ENCODE measurements at places on chromosomes 2 and 18. TPM values are rescaled to one million over a fixed set of nuclear protein-coding genes. Genes with fewer than 3 reads are reported as not detected.
A peak's percentile ranks its signal among the peaks of the same experiment; 100 is the strongest.

The MXD1 gene
- 3.5 TPM for total RNA-seq

DNA sequence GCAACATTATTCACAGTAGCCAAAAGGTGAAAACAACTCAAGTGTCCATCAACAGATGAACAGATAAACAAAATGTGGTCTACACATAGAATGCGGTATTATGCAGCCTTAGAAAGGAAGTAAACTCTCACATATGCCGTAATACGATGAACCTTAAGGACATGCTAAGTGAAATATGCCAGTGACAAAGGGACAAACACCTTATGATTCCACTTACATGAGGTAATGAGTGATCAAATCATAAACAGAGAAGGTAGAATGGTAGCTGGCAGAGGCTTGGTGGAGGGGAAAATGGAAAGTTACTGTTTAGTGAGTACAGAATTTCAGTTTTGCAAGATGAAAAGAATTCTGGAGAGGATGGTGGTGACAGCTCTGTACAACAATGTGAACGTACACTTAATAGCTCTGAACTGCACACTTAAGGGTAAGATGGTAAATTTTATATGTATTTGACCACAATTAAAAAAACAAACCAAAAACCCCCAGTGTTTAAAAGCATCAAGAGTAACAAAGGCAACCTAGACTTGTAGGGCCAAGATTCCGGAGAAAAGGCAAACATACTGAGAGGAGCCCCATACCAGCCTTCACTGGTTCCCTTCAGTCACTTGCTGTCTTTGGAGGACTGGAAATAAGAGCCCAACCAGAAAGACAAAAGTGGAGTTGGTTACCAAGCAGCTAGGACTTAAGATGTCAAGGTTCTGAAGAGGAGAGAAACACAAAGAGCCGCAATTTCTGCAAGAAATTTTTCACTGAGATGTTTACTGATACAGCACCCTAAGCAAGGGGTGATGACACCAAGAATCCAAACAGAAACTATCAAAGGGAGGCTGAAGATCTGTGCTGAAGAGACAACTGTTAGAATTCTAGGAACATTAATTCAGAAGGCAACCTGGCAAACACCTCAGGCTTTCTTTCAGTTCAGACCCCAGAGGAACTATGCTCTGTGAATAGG lies 61.3 kb downstream of the CUL3 start:
- DNase-seq = no peak

The SDC1 gene
- total RNA-seq = 0.41 TPM

DNA sequence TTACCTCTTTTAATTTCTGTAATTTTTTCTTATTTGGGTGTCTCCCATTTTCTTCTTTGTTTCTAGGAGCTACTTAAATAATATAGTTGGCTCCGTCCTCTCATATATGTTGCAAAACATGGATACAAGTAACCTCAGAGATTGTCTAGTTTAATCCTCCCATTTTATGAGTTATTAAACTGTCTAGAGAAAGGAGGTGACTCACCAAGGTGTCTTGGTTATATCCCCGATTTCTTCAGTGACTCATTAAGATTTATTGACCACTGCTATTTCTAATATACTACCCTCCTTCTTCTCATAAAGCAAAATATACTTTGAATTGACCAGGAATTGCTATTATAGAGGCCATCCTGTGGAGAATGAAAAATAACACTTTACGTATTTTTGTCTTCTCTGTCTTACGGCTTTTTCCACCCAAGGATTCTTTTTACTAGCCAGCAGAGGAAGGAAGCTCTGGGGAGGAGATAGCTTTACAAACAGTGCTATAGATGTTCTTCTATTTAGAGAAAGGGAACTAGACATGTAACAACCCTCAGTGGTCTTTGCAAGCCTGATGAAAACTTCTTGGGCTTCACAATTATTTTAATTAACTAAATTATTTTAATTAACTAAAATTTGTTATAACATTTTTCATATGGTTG lies 300.4 kb upstream of the TNP1 start:
- no peak for DNase-seq

GRCh38 chr2:100982431-100982861 lies 19.6 kb upstream of the RPL31 start:
- no peak for DNase-seq

GRCh38 chr2:190511104-190511503 lies 23.4 kb downstream of the NEMP2 start:
- DNase-seq = no peak

The CHST9 gene
- total RNA-seq = 2.0 TPM

The GALNT13 gene
- 0.19 TPM for total RNA-seq

The SANBR gene
- 6.8 TPM for total RNA-seq

DNA sequence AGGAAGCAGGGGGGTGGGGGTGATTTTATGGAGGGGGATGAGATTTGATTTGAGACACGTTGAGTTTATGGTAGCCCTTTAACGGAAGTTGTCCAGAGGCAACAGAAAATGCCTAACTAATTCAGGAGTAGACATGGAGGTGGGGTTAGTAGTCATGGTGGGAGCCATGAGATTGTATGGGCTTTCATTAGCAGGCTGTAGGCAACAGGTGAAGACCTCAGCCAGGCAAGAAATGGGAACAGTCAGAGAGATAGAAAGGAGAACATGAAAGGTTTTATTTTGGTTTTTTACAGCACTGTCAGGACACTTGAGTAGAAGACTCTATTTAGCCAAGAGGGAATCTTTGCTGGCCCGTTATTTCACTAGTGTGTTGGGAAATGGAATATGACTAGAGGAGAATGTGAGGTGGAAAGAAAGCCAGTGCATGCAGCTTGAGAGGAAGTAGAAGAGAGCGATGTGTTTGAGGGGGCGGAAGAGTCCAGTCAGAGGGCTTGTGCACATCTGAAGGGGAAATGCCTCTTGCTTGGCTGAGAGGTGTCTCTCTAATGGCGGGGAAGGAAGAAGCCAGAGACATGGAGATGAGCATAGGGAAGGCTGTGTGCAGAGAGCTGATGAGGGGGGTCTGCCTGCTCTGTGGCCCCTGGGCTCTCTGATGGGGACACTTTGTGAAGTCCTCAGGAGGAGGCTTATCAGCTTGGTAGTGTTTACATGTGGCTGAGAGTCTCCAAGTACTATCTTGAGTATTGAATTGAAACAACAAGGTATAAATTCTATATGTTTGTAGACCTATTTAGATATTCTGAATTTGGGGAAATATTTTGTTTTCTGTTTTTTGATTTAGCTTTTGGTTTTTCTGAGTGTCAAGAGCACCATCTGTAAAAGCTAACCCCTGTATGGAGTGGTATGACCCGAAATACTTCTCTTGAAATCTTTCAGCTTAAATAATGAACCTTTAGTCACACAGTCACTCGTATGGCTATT lies 66.9 kb upstream of the ITM2C start:
- no peak for DNase-seq

DNA sequence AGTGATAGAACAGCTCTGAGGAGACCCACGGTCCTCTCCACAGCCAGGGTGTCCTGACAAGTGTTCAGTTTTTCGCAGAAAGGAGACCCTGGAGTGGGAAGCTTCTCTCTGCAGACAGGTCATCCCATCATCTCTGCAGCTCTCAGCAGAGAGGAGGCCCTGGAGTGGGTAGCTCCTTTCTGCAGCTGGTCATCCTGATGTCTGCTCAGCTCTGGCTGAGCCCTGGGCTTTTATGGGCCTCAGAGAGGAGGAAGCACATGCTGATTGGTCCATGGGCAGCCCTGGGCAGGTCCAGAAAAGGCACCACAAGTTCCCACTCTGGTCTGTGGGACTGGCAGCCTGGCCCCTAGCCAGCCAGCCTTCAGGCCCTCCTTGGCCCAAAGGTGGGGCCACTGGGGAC lies 72.3 kb upstream of the ST3GAL5 start:
- no peak for DNase-seq

DNA sequence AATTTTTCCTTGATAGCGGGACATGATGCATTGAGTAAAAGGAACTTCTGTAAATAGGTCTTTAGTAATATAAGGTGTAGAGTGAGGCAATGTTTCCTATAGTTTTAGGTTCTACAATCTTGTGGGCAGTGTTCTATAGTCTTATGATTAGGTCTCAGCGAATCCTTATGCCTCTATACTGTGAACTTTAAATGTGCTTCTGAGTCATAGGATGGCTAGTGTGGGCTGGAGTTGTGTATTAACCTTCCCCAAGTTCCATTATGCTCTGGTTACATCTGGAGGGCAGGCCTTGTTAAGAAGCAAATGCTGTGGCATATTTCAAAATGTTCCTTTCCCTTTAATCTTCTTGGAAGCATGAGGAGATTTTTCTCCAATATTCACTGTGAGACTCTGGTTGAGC lies 73.5 kb downstream of the ROCK2 start:
- DNase-seq = no peak

The GAREM1 gene
- 8.6 TPM for total RNA-seq

- no peak for DNase-seq
Observed at GRCh38 chr2:121873864-121874263, 118.4 kb downstream of the TSN start.

DNA sequence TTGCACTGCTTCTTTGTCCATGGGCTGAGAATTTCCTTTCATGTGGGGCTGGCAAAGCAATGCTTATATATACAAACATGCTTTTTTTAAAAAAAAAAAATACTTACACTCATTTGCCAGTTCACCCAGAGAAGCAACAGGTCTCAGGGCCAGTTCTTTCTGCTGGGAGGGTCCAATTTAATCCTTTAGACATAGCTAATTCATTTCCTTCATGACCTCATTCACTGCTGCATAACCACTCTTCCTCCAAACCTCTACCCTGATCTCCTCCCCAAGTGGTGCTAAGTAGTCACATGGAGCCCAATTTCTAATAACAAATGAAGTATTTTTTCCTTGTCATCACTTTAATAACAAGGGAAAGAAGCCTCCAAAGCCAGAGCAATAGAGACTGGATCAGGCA lies 17.1 kb upstream of the TMEM178A start:
- no peak for DNase-seq

GRCh38 chr2:100427627-100428258 lies 10.3 kb upstream of the CHST10 start:
- peak; percentile 57 for DNase-seq

The SPAST gene
- total RNA-seq = 8.7 TPM

The DYNAP gene
- total RNA-seq = not detected

- no peak for DNase-seq
Observed at GRCh38 chr18:6917072-6917471, 187.6 kb downstream of the ARHGAP28 start.

The POTEC gene
- total RNA-seq = not detected

Measured in left ventricle myocardium inferior (tissue), 1 donor.